ENCODE measurements at places on chromosomes 4 and X.

- H3K4me1 ChIP-seq: peaks cover 14% of the 10 kb centered on the region
- no peaks in the 10 kb centered on the region for H3K36me3 ChIP-seq
- no peak overlapping the region for H3K27ac ChIP-seq
- no peak for ATAC-seq
Measured at GRCh38 chrX:53479301-53479700, 45.1 kb upstream of the HSD17B10 start.

DNA sequence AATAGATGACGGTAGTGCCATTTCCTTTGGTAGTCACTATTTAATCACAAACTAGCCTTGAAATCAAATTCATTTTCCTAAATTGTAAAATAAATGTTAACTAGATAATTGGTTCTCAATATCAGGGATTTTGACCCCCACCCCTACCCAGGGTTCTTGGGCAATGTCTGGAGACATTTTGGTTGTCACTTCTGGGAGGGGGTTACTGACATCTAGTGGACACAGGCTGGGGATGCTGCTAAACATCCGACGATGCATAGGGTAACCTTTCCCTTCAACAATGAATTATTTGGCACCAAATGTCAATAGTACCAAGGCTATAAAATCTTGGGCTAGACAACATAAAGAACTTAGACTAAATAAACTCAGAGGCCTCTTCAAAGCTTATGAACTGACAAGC lies 285.8 kb upstream of the TRPC5 start:
- no peak overlapping the region for H3K27ac ChIP-seq
- no peak for ATAC-seq
- no peaks in the 10 kb centered on the region for H3K36me3 ChIP-seq
- no peaks in the 10 kb centered on the region for H3K27me3 ChIP-seq
- H3K4me1 ChIP-seq: no peaks in the 10 kb centered on the region

- no peak for ATAC-seq
- no peaks in the 10 kb centered on the region for H3K4me1 ChIP-seq
- no peak overlapping the region for H3K4me3 ChIP-seq
- no peak overlapping the region for H3K27ac ChIP-seq
- no peaks in the 10 kb centered on the region for H3K27me3 ChIP-seq
- no peaks in the 10 kb centered on the region for H3K36me3 ChIP-seq
Measured at GRCh38 chr4:106996490-106996889, 39.6 kb downstream of the DKK2 start.

- H3K4me3 ChIP-seq: no peak overlapping the region
- H3K27ac ChIP-seq: no peak overlapping the region
- ATAC-seq: no peak
- no peaks in the 10 kb centered on the region for H3K27me3 ChIP-seq
Measured at GRCh38 chrX:31333165-31333831, 261.5 kb upstream of the FTHL17 start.

GRCh38 chr4:6873792-6874461 lies 35.7 kb upstream of the TBC1D14 start:
- no peak overlapping the region for H3K4me3 ChIP-seq
- H3K27ac ChIP-seq: no peak overlapping the region
- peaks cover 39% of the 10 kb centered on the region for H3K36me3 ChIP-seq
- peaks cover 17% of the 10 kb centered on the region for H3K4me1 ChIP-seq
- no peaks in the 10 kb centered on the region for H3K27me3 ChIP-seq

GRCh38 chr4:152107736-152108500 lies 347.1 kb upstream of the GATB start:
- no peaks in the 10 kb centered on the region for H3K4me1 ChIP-seq
- peaks cover 54% of the 10 kb centered on the region for H3K27me3 ChIP-seq
- no peak for ATAC-seq
- no peak overlapping the region for H3K27ac ChIP-seq

DNA sequence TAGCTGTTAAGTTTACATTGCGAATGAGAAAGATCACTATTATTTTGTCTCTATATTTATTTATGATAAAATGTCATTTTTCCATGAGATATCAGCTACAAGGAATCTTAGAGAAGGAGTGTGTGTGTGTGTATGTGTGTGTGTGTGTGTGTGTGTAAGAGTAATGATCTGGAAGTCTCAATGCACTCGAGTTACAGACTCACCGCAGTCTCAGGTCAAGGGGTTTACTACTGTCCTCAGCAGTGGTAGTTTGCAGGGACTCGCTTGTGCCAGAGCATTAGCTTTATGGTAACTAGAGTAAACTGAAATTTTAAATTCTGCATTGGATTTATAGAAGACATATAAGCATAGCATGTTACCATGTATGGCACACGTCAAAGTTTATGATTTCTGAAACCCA lies 30.8 kb downstream of the LRP2BP start:
- H3K4me3 ChIP-seq: no peak overlapping the region
- H3K36me3 ChIP-seq: peaks cover 24% of the 10 kb centered on the region
- H3K27ac ChIP-seq: no peak overlapping the region
- H3K4me1 ChIP-seq: no peaks in the 10 kb centered on the region
- no peaks in the 10 kb centered on the region for H3K27me3 ChIP-seq
- ATAC-seq: no peak

DNA sequence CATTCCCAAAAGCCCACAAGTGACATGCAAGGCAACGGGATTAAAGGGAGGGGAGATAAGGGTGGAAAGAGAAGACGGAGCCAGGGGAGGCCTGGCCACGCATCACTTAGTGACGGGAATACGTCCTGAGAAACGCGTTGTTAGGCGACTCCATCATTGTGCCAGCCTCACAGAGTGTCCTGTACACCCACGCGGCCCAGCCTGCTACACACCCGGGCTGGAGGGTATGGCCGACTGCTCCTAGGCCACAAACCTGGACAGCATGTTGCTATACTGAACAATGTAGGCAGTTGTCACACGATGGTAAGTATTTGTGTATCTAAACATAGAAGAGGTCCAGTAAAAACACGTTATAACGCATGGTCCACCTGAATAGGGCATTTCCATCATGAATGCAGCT lies 23.4 kb downstream of the NSG1 start:
- no peaks in the 10 kb centered on the region for H3K36me3 ChIP-seq
- ATAC-seq: no peak
- peaks cover 20% of the 10 kb centered on the region for H3K27me3 ChIP-seq
- no peak overlapping the region for H3K27ac ChIP-seq
- no peak overlapping the region for H3K4me3 ChIP-seq

DNA sequence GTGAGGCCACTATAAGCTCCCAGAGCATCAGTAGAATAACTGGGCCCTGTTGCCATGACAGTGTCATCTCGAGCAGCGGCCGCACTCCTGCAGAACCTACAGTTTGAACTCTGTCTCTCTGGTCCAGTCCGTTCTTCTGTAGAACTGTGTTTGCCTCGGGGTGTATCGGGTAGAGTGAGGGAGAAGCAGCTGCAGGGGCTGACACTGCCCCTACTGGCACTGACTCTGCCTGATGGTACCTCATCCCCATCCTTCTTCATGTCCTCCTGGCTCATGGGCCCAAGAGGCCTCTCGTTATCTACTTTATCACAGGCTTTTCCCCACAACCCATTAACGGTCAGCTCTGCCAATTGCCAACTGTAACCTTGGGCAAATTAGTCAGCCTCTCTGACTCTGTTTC lies 96.5 kb downstream of the NPNT start:
- H3K4me3 ChIP-seq: no peak overlapping the region
- no peak overlapping the region for H3K27ac ChIP-seq
- no peaks in the 10 kb centered on the region for H3K4me1 ChIP-seq
- peak; percentile 39 for ATAC-seq

GRCh38 chr4:41124916-41125548 lies 89.3 kb downstream of the APBB2 start:
- no peaks in the 10 kb centered on the region for H3K36me3 ChIP-seq
- ATAC-seq: no peak
- no peak overlapping the region for H3K27ac ChIP-seq
- H3K4me1 ChIP-seq: no peaks in the 10 kb centered on the region
- H3K4me3 ChIP-seq: no peak overlapping the region

GRCh38 chrX:44927398-44927797 lies 54.4 kb downstream of the KDM6A start:
- H3K36me3 ChIP-seq: peaks cover 5% of the 10 kb centered on the region
- no peak overlapping the region for H3K27ac ChIP-seq
- no peak overlapping the region for H3K4me3 ChIP-seq

- H3K4me3 ChIP-seq: no peak overlapping the region
- peaks cover 13% of the 10 kb centered on the region for H3K27me3 ChIP-seq
- H3K4me1 ChIP-seq: no peaks in the 10 kb centered on the region
- H3K27ac ChIP-seq: no peak overlapping the region
- no peaks in the 10 kb centered on the region for H3K36me3 ChIP-seq
- no peak for ATAC-seq
Measured at GRCh38 chr4:149141391-149141790, 674.3 kb downstream of the IQCM start.

DNA sequence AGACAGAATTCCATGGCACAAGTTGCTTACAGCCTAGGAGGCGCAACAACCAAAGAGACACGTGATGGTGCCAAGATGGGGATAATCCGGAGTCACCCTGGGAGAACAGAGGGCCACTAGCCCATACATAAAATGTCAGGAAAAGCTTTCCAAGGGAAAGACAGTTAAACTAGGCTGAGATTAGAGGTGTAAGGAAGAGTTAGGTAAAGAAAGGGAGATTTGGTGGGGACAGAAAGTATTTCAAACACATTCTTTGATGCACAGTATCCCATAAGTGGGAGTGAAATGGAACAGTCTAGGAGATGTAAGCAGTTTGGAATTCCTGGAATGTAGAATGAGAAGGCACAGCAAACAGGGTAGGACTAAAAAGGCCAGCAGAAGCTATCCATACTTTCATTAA lies 860.9 kb upstream of the LCORL start:
- no peaks in the 10 kb centered on the region for H3K36me3 ChIP-seq
- H3K4me3 ChIP-seq: no peak overlapping the region
- ATAC-seq: no peak
- H3K27ac ChIP-seq: no peak overlapping the region
- no peaks in the 10 kb centered on the region for H3K4me1 ChIP-seq

GRCh38 chr4:4754641-4755040 lies 104.8 kb upstream of the MSX1 start:
- no peaks in the 10 kb centered on the region for H3K36me3 ChIP-seq
- H3K4me1 ChIP-seq: no peaks in the 10 kb centered on the region
- H3K27me3 ChIP-seq: peaks cover 57% of the 10 kb centered on the region
- no peak for ATAC-seq

DNA sequence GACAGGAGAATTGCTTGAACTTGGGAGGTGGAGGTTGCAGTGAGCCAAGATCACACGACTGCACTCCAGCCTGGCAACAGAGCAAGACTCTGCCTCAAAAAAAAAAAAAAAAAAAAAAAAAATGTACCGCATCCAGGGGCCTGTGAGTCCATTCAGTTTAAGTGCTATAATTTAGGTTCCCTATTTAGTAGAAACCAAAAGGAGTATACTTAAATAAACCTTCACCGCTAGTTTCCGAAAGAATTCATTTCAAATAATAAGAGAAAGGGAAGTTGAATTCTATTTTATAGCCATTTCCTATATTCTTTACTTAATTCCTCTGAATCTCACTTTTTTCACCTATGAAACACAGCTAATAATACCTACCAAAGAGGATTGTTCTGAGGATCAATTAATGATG lies 20.8 kb upstream of the LRBA start:
- H3K27me3 ChIP-seq: peaks cover 17% of the 10 kb centered on the region
- H3K4me1 ChIP-seq: peaks cover 16% of the 10 kb centered on the region
- H3K36me3 ChIP-seq: no peaks in the 10 kb centered on the region
- no peak overlapping the region for H3K4me3 ChIP-seq

DNA sequence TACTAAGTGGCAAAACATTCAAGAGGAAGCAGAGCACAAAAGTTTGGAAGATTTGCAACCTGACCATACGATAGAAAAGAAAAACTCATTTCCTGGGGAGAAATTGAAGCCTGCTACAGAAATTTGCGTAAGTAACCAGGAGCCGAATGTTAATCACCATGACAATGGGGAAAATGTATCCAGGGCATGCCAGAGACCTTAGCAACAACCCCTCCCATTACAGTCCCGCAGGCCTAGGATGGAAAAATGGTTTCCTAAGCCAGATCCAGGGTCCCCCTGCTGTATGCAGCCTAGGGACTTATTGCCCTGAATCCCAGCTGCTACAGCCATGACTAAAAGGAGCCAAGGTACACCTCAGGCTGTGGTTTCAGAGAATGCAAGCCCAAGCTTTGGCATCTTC lies 472.2 kb upstream of the KLHL4 start:
- ATAC-seq: no peak
- H3K27me3 ChIP-seq: no peaks in the 10 kb centered on the region
- H3K36me3 ChIP-seq: no peaks in the 10 kb centered on the region
- no peak overlapping the region for H3K27ac ChIP-seq

Measured in stimulated activated memory B cell treated with anti-CD40 and anti-IgM and Interleukin-4, amounts not matched to agents 10 μg/mL and 1 μg/mL and 100 μg/mL, for 72 hours (primary cell).